ENCODE measurements at places on chromosomes 2 and 18. TPM values are rescaled to one million over a fixed set of nuclear protein-coding genes. Genes with fewer than 3 reads are reported as not detected.

TMEM247 gene
- not detected for total RNA-seq

DPP4 gene
- total RNA-seq: 42.0 TPM

ADAM23 gene
- total RNA-seq: 0.07 TPM

MEIS1 gene
- not detected for total RNA-seq

CTAGE1 gene
- not detected for total RNA-seq

YES1 gene
- 8.8 TPM for total RNA-seq

KRTCAP3 gene
- total RNA-seq: 7.9 TPM

TOGARAM2 gene
- 0.36 TPM for total RNA-seq

ACMSD gene
- total RNA-seq: not detected

MYO1B gene
- 42.5 TPM for total RNA-seq

TEX44 gene
- not detected for total RNA-seq

CHRNG gene
- not detected for total RNA-seq

BOLL gene
- total RNA-seq: not detected
